ENCODE measurements at places on chromosomes 5 and 9.
A peak's percentile ranks its signal among the peaks of the same experiment; 100 is the strongest.

GRCh38 chr5:78286290-78286689 lies 8.2 kb downstream of the AP3B1 start:
- no peak for DNase-seq

DNA sequence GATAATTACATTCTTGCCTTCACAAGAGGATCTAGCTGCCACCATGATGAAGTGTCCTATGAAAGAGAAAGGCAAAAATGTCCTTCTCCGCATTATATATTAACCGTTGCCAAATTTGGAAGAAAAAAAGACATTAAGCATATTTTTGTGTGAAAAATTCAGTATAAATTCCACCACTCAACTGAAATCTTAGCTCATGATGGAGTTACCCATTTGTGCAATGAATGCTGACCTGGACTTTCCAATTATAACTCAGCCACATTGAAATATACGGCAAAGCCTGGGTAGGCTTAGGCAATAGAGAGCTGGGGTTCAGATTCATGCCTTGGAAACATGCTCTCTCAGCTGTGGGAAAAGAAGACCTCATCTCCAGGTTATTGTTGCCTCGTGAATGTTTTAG lies 71.3 kb upstream of the VCAN start:
- DNase-seq = no peak

- DNase-seq = no peak
These were observed 20.7 kb upstream of the PTPN3 start for GRCh38 chr9:109518621-109519335.

DNA sequence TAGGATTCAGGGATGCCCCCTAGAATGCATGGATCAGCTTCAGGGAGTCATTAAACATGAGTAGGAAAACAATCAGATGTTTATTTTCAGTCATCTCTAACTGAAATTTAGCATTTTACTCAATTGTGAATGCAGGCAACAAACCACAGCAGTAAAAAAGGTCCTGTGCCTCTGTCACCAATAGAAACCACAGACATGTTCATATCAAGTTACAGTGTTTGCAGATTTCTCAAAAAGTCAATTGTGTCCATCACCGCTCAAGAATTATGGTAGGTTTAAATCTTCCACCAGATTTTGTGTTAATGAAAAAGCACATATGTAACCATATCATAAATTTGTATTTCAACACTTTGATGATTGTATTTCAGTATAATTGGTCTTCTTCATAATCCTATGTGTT lies 68.4 kb upstream of the SLC1A1 start:
- no peak for DNase-seq

DNA sequence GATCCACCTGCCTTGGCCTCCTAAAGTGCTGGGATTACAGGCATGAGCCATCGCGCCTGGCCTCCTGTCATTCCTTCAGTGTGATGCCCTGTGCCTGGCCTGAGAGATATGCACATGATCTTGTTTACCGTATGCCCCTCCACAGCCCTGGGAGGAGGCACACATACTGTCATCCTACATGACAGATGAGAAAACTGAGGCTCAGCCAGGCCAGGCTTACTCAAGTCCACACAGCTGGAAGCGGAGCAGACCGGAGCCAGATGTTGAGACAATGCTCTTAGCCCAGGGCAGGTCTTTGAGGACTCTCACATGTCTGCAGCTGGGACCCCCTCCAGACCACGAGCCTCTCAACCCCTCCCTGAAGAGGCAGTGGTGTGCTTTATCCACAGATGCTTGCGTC lies 38.7 kb upstream of the SH3PXD2B start:
- DNase-seq = no peak

- peak; percentile 24 for DNase-seq
These were observed 426.4 kb upstream of the MPDZ start for GRCh38 chr9:13705918-13706317.

DNA sequence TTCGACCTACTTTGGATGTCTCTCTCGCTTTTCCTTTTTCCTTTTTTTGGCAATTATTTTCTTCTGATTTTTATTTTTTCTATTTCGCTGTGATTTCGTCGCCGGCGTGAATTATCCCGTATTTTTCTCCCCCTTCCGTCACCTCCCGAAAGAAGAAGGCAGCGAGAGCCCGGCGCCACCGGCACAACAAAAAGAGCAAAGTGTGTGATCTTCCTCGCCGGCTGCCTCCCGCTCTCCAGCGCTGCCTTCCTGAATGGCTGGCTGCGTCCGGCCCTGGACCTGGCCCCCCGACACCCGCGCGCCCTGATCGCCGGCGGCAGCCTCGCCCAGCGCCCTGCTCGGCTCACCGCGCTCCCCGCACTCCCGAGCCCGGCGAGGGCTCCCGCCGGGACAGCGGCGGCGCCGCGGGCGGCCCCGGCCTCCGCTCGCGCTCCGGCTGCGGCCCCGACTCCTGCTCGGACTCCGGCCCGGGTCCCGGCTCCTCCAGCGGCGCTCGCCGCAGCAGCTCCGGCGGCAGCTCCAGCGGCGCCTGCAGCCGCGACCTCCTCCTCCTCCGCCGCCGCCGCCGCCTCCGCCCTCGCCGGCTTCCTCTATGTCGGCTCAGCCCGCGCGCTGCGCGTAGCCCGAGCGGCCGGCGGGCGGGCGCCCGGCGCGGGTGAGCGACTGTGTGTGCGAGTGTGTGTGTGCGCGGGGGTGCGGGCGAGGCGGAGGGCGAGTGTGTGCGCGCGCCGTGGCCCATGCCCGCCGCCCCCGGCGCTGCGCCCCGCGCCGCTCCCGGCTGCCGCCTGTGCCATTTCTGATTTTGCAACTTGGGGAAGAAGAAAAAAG lies 960 bp downstream of the NR2F1 start:
- peak; percentile 25 for DNase-seq

- no peak for DNase-seq
These were observed 14.4 kb upstream of the ZNF782 start for GRCh38 chr9:96868709-96869108.

- DNase-seq = no peak
These were observed 1.8 kb downstream of the ANKRD34B start for GRCh38 chr5:80568251-80568650.

GRCh38 chr5:11700391-11700790 lies 203.9 kb downstream of the CTNND2 start:
- DNase-seq = no peak

DNA sequence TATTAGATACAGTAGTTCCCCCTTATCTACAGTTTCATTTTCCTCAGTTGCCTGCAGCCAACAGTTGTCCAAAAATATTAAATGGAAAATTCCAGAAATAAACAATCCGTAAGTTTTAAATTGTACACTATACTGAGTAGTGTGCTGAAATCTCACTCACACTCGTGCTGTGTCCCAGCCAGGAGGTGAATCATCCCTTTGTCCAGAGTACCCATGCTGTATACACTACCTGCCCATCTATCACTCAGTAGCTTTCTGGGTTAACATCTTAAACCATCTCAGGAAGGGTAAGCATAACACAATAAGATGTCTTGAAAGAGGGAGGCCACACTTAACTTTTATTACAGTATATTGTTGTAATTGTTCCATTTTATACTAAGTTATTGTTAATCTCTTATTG lies 31.7 kb upstream of the DNAH5 start:
- DNase-seq = no peak

DNA sequence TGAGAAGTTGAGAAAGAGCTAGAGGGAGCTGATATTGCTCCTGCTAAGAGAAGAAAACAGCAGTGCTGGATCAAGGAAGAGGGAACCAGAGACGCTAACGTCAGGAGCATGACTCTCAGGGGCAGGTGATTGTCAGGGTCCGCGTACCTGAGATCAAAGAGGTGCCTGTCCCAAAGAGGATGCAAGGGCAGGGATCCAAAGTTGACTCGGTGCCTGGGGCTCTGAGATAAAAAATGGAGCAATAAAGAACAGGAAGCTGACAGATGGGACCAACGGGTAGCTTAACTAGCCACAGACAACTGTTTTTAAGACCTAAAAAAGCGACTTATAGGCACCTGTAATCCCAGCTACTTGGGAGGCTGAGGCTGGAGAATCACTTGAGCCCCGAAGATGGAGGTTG lies 517.8 kb downstream of the IRX1 start:
- no peak for DNase-seq

DNA sequence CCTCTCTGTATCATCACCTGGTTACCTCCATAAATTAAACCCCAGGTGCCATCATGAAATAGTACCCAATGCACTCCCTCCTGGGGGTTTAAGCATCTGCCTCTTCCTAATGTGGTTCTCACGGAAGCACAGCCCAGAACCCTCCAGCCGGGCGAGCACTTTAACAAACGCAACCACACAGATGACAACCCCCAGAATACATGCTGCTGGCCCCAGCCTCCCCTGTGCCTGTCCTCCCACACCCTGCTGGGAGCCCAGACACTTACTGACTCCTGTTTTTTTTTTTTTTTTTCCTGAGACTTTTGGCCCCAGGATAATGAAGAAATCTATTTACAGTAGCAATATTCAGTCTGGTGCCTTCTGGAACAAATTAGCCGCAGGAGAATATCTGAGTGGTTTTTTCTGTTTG lies 50.0 kb upstream of the COL5A1 start:
- peak; percentile 48 for DNase-seq

Data from astrocyte of the spinal cord (primary cell).